ENCODE measurements at places on chromosomes 3 and 15.

GRCh38 chr3:38601956-38602550 lies 47.4 kb downstream of the SCN5A start:
- no peak for DNase-seq

GRCh38 chr15:43702174-43702573 lies 8.5 kb downstream of the CKMT1A start:
- no peak for DNase-seq

GRCh38 chr3:184745526-184745925 lies 33.7 kb upstream of the MAGEF1 start:
- no peak for DNase-seq

- DNase-seq = no peak
Observed at GRCh38 chr3:175179055-175179454, 319.9 kb downstream of the NAALADL2 start.

- no peak for DNase-seq
Observed at GRCh38 chr3:15845475-15845874, 47.7 kb upstream of the ANKRD28 start.

- DNase-seq = no peak
Observed at GRCh38 chr15:68258692-68259091, 18.9 kb upstream of the FEM1B start.

All from activated T-cell treated with anti-CD3 and anti-CD28 coated beads for 48 hours (primary cell).